Bronchus fibroblast of lung (primary cell): ENCODE measurements at places on chromosomes 6 and 20. TPM values are rescaled to one million over a fixed set of nuclear protein-coding genes. Genes with fewer than 3 reads are reported as not detected.

EYS gene
- under 0.01 TPM in 1 of 2 replicates, not detected in the other for total RNA-seq

THBS2 gene
- total RNA-seq = 43.2 and 48.8 TPM in 2 replicates

EYA2 gene
- total RNA-seq = 0.74 and 1.0 TPM in 2 replicates

HLA-DMA gene
- total RNA-seq = 2.7 and 3.4 TPM in 2 replicates

HLA-F gene
- not detected in 2 replicates for total RNA-seq

CLPSL1 gene
- total RNA-seq = not detected in 2 replicates

NKX2-2 gene
- not detected in 2 replicates for total RNA-seq

SMPD2 gene
- total RNA-seq = 7.6 and 11.6 TPM in 2 replicates

LY6G6D gene
- total RNA-seq = not detected in 2 replicates

FOXA2 gene
- not detected in 2 replicates for total RNA-seq

PPP1R3D gene
- total RNA-seq = 2.8 and 3.4 TPM in 2 replicates

C4B gene
- total RNA-seq = 1.5 and 2.2 TPM in 2 replicates

TRIM15 gene
- total RNA-seq = not detected in 2 replicates

GSTA2 gene
- total RNA-seq = not detected in 2 replicates

TTPAL gene
- total RNA-seq = 15.5 and 18.5 TPM in 2 replicates

PRKN gene
- 0.89 and 2.9 TPM in 2 replicates for total RNA-seq

KHDRBS2 gene
- total RNA-seq = not detected in 2 replicates

RALGAPB gene
- total RNA-seq = 14.1 and 14.6 TPM in 2 replicates

CTSA gene
- 77.2 and 91.1 TPM in 2 replicates for total RNA-seq

PDYN gene
- not detected in 2 replicates for total RNA-seq

PRDM13 gene
- total RNA-seq = under 0.01 TPM in 1 of 2 replicates, not detected in the other

PLEKHG1 gene
- total RNA-seq = 1.2 and 1.6 TPM in 2 replicates

PCK1 gene
- total RNA-seq = under 0.01 TPM in 1 of 2 replicates, not detected in the other

PLG gene
- not detected in 2 replicates for total RNA-seq

FHL5 gene
- not detected in 2 replicates for total RNA-seq

CFAP61 gene
- not detected in 2 replicates for total RNA-seq

RAB23 gene
- total RNA-seq = 14.4 and 19.5 TPM in 2 replicates

ETV7 gene
- 0.30 TPM in 1 of 2 replicates, not detected in the other for total RNA-seq

FAM229B gene
- 28.1 and 33.0 TPM in 2 replicates for total RNA-seq

FKBP1C gene
- under 0.01 TPM in 1 of 2 replicates, not detected in the other for total RNA-seq

SLC22A3 gene
- total RNA-seq = 0.15 TPM in 1 of 2 replicates, not detected in the other

VSTM2L gene
- 1.5 and 3.0 TPM in 2 replicates for total RNA-seq

OPRL1 gene
- 0.67 and 0.74 TPM in 2 replicates for total RNA-seq

VEGFA gene
- 40.0 and 53.8 TPM in 2 replicates for total RNA-seq

RUNX2 gene
- 8.6 and 9.2 TPM in 2 replicates for total RNA-seq

NECAB3 gene
- 15.1 and 20.7 TPM in 2 replicates for total RNA-seq
